ENCODE measurements at places on chromosomes 2 and 18.

DNA sequence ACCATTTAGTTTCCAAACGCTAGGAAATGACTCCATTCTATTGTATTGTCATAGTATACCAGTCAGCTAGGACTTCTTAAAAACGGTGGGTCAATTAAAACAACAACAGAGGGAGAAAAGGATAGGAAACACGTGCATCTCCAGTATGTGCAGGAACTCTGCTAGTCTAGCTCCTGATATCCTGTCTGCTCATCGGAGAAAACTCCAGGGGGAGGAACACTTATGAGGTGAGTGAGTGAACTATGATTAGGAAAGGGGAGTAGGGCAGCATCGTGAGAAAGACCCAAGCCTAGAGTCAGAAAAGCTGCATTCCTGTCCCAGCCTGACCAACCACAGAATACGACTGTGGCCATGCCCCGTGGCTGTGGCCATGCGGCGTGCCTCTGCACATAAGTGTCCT lies 34.2 kb downstream of the DTNB start:
- DNase-seq: no peak

- no peak for DNase-seq
Observed at GRCh38 chr18:44938720-44939665, 258.3 kb downstream of the SETBP1 start.

DNA sequence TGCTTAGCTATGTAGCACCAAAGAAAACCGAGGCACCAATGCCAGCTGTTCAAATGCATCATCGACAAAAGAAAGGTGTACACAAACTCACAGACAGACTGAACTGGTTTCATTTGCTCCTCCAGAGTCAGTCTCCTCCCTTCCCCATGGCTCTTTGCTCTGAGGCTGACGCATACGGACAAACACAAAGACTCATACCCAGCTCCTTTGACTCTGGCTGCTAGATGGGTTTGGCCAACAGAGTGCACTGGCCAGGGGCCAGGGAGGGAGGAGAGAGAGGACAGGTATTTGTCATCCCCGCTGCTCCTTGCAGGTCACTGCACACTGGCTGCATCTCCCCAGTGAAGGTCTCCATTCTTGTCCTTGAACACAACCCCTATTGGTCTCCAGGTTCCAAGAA lies 40.7 kb downstream of the DNER start:
- no peak for DNase-seq

GRCh38 chr2:236748385-236748784 lies 178.8 kb downstream of the ACKR3 start:
- DNase-seq: no peak

DNA sequence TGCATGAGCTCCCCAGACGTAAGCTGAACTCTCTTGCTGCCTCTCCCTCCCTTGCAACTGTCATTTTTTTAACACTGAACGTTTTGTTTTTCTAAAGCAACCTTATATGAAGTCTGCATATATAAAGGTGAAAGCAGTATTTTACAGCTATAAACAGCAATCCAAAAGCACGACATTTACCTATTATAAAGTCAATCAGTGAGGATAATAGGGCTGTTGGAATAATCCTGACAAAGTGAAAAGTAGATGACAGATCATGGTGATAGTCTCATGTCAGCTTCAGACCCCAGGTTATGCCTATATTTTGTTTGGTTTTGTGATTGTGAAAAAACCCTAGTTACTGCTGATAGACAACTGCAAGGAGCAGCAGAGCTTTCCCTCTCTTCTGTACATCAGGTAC lies 195.8 kb downstream of the TNS1 start:
- DNase-seq: no peak

GRCh38 chr2:43328133-43328532 lies 101.7 kb upstream of the ZFP36L2 start:
- DNase-seq: no peak

GRCh38 chr2:647003-647560 lies 30.1 kb downstream of the TMEM18 start:
- no peak for DNase-seq

- DNase-seq: no peak
Observed at GRCh38 chr2:60275958-60276357, 277.5 kb downstream of the BCL11A start.

DNA sequence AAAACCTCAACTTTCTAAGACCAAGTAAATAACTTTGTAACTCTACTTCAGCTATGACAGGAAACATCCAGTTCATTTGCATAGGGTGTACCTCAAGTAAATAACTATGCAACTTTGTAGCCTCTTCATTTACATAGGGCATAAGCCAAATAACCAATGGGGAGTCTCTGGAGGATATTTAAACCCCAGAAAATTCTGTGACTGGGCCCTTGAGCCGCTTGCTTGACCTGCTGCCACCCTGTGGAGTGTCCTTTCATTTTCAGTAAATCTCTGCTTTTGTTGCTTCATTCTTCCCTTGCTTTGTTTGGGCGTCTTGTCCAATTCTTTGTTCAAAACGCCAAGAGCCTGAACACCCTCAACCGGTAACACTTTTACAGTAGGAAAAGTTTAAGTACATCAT lies 1112.7 kb upstream of the NRXN1 start:
- no peak for DNase-seq

DNA sequence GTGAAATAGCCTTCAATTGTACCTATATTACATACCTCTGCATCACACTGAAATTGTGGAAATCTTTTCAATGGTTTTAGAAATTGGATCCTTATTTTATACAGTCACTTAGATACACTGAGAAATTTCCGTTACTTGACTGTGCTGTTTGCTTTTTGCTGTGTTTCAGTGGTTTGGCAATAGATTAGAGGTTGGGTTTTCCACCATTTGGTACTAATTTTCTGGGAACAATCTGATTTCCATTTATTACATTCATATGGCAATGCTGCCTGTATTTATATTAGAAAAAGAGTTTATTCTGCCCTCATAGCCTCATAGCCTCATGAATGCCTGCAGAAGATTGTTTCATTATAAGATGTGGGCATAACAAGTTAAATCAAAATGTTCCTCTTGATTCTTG lies 285.0 kb downstream of the GULP1 start:
- DNase-seq: no peak

DNA sequence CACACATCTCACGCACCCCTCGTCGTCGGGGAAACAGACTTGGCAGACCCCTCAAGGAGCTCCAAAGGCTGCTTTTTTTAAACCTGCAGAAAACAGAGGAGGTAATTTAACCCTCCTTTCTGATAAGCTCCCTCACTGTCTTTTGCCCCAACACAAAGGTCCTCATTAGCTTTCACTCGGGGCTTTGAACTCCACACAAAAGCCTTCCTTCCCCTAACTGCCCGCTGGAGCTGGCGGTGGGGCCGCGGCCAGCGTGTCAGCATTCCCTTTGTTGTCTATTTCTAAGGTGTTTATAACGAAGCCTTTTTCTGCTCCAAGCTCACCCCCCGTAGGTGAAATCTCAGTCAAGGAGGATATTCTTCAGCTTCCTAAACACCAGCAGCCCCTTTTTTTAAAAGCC lies 43.5 kb upstream of the ID2 start:
- DNase-seq: peak; percentile 11

GRCh38 chr18:76633588-76634269 lies 138.7 kb upstream of the ZNF516 start:
- no peak for DNase-seq

- DNase-seq: no peak
Observed at GRCh38 chr18:3877678-3878077, 427.7 kb downstream of the TGIF1 start.

DNA sequence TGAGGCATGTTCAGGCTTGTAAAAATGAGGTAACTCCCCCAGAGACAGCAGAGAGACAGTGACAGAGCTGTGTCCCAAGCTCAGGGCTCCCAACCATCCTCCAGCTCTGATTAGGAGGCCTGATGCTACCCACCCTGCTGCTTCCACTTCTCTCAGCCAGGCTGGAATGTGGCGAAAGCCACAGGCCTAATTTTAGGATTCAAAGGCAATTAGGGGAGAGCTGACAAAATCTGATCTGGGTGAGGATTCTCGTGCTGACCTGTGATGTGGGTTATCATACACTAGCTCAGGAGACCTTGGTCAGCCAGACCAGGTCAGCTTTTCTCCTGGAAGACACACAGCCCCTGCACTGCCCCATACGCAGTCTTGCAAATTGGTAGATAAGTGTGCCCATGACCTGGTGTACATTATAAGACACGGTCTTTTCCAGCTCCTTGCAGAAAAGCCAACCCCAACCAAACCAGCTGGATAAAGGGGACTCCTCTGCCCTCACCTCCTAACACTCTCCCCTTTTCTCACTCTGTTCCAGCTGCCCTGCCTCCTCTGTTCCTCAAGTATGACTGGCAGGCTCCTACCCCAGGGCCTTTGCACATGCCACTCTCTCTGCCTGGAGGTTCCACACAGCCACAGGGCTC lies 225.9 kb downstream of the MGAT5 start:
- DNase-seq: no peak

- DNase-seq: no peak
Observed at GRCh38 chr2:14716319-14716718, 83.8 kb downstream of the LRATD1 start.

- no peak for DNase-seq
Observed at GRCh38 chr2:85647823-85648526, 20.0 kb downstream of the SFTPB start.

- peak; percentile 63 for DNase-seq
Observed at GRCh38 chr18:13726972-13727331, 479 bp downstream of the RNMT start.

GRCh38 chr2:101528501-101528900 lies 53.6 kb upstream of the RFX8 start:
- DNase-seq: no peak

DNA sequence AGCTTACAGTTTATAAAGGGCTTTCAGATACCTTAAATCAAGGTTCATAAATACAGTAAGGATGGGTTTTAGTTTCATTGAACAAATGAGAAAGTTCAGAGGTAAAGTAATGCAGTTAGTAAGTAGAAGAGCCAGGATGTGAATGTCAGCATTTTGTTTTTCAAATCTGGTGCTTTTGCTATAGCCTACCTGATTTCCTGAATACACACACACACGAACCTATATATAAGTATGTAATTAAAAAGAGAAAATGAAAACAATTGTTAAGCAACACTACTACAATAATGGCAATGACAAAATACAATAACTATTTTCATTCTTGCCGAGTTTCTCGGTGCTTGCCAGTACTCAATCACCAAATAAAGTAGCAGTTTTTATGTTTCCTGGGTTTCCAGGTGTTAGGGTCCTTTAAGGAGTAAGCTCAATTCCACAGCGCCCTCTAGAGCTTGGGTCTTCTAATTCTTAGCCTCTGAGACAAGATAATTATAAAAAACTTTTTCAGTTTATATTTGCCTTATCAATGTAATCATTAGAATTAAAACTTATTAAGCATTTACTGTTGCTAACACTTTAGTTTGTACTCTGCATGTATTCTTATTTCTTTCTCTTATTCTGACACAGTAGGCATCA lies 512.9 kb upstream of the ACVR2A start:
- DNase-seq: no peak

GRCh38 chr2:45922577-45922988 lies 271.1 kb downstream of the PRKCE start:
- no peak for DNase-seq

DNA sequence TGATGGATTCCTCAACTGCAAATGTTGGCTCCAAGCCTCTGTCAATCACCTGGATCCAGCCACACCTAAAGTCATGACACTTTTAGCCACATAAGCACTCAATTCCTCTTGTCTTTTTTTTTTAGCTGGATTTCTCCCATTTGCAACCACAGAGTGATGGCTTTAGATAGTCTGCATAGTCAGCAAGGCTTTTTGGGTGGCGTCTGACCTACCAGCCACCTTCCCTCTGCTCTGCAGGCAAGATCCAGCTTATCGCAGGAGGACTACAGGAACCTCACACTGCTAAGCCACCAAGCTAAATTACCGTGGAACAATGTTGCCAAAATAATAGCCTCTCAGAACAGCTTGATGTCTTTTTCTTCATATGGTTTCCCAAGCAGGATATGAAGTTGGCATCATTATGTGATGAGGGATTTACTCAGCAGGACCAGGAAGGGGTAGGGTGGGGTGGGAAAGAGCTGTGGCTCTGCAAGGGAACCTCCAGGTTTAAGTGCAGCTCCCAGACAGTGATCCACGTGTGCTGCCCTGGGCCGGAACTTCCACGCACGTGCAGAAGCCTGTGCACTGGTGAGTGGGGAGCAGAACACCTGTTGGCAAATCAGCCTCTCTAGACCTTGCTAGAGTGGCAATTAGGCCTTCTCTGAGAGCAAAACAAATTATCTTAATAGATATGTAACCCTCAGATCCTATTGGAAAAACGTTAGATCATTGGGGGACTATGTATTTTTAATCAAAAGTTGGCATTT lies 170.6 kb upstream of the NCK2 start:
- no peak for DNase-seq

DNA sequence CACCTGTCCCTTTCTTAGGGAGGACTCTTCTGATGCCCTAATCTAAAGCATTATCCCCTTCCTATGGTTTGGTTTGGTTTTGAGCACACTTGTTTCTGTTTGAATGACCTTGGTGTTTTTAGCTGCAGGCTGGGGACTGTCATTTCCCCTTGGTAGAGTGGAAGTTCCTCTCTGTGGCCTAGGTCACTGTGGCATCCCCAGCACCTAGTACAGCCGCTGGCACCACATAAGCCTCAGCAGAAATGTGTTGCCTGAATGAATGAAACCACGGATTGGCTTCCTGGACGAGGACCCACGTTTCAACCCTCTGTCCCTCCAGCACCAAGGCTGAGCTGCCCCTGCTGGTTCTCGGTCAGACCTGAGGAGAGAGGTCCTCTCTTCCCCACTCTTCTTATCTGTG lies 159.9 kb downstream of the CTIF start:
- DNase-seq: no peak

- DNase-seq: no peak
Observed at GRCh38 chr2:203697190-203697589, 9.2 kb upstream of the CD28 start.

DNA sequence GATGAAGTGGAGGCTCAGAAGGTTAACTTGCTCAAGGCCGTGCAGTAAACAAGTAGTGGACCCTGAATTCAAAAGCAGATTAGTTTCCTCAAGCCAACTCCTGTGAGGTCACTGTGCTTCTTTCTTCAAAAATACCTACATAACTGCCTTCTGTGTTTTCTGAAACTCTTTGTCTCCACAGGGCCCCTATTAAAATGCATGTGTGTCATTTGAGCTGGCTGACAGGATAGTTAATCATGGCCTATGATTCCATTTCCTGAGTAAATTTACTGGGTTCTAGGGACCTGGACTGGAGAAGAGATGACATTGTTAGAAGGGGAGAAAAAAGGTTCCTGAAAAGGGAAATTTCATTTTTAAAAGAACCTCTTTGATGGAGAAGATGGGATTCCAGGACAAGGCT lies 12.9 kb upstream of the DTNA start:
- no peak for DNase-seq

DNA sequence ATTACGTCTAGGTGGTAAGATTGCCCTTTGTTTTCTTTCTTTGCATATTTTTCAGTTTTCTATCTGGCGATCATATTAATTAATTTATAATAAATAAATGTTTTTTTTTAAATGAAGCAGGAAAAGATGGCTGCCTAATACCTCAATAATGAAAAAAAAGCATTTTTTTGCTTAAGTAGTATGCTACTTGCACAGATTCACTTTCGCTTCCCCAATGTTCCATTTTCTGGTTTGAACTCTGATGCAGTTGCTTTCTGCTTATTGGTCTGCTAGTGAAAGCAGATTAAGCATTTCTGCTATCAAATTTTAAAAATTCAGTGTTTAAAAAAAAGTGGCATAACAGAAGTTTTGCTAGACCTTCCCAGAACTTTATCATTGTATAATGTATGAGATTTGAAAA lies 11.9 kb upstream of the TMEM182 start:
- DNase-seq: no peak
